ENCODE measurements at places on chromosomes 4 and X. TPM values are rescaled to one million over a fixed set of nuclear protein-coding genes. Genes with fewer than 3 reads are reported as not detected.

HPGD gene
- total RNA-seq: 1.5 TPM

DNA sequence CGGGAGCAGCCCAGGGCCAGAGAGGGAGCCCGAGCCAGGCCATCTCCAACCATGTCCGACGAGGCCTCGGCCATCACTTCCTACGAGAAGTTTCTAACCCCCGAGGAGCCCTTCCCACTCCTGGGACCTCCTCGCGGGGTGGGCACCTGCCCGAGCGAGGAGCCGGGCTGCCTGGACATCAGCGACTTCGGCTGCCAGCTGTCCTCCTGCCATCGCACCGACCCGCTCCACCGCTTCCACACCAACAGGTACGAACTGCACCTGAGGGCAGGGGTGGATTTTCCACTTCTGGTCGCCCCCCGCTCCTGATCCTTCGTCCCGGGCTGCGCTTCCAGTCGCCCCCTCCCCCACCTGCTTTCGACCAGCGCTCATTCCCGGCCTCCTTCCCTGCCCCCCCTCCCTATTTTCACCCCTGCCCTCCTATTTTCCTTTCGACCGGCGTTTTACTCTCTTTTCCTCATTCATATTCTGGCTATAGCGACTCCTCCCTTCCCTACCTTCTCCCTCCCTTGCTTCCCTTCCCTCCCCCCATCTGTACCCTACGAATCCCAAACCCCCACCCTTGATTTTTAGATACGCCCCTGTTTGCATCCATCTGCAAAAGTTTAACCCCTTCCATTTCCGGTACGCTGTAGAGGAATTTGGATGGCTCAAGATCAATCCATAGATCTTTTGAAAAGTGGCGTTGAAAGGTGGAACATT is 633 bp downstream of the FAM199X start:
- DNase-seq: no peak
- H3K27ac ChIP-seq: no peak overlapping the region
- H3K27me3 ChIP-seq: no peaks in the 10 kb centered on the region

DNA sequence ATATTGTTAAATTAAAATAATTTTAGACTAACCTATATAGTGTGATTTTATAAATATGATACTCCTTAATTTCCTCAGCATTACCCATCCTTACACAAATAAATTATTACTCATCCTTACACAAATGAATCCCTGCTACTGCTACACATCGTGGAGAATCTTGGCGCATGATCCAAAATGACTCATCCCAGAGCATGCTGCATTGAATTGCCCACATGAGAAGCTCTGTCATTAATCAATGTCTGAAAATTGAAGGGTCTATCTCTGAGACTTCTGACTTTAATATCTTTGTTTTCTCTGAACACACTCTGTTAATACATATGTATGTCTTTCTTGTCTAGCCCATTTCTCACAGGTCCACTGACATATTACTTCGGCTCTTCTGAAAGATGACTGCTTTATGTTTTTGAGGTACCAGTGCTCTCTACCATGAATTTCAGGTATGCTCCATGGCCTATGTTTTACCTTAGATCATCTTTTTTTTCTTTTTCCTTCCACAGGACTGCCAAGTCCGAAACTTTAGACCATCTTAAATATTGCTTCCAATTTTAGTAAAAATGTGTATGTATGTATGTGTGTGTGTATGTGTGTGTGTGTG is 15.7 kb upstream of the DUSP21 start:
- DNase-seq: no peak
- H3K4me1 ChIP-seq: no peaks in the 10 kb centered on the region
- H3K27me3 ChIP-seq: no peaks in the 10 kb centered on the region
- H3K36me3 ChIP-seq: no peaks in the 10 kb centered on the region

- no peak overlapping the region for H3K27ac ChIP-seq
- no peaks in the 10 kb centered on the region for H3K4me1 ChIP-seq
- peaks cover 5% of the 10 kb centered on the region for H3K27me3 ChIP-seq
- DNase-seq: no peak
- no peak overlapping the region for H3K4me3 ChIP-seq
Measured at GRCh38 chrX:66622209-66622608, 16.7 kb downstream of the EDA2R start.

DNA sequence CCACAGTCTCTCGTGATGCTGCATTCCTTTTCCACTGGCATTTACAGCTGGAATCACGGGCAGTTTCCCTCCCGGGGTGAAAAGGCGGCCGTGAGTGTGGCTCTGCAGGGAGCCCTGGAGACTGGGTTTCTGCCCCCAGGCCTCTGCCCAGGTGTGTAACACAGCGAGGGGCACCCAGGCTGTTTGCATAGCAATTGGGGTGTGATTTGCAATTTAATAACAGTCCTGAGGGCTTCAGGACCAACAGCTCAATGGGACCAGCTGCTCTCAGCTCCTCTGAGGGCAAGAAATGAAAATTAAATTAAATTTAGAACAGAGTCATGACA is 99.0 kb upstream of the SHOX start:
- DNase-seq: no peak
- no peak overlapping the region for H3K27ac ChIP-seq
- no peaks in the 10 kb centered on the region for H3K36me3 ChIP-seq
- H3K4me1 ChIP-seq: no peaks in the 10 kb centered on the region
- no peak overlapping the region for H3K4me3 ChIP-seq

- H3K36me3 ChIP-seq: peaks cover 24% of the 10 kb centered on the region
- no peaks in the 10 kb centered on the region for H3K27me3 ChIP-seq
- DNase-seq: no peak
- no peak overlapping the region for H3K27ac ChIP-seq
- H3K4me1 ChIP-seq: no peaks in the 10 kb centered on the region
Measured at GRCh38 chrX:47179221-47179927, 14.3 kb upstream of the UBA1 start.

GRCh38 chr4:151147000-151147399 is 47.6 kb downstream of the RPS3A start:
- H3K27ac ChIP-seq: no peak overlapping the region
- H3K36me3 ChIP-seq: no peaks in the 10 kb centered on the region
- no peaks in the 10 kb centered on the region for H3K27me3 ChIP-seq
- DNase-seq: no peak

GRCh38 chrX:131565909-131566308 is 22.0 kb downstream of the OR13H1 start:
- H3K36me3 ChIP-seq: no peaks in the 10 kb centered on the region
- no peaks in the 10 kb centered on the region for H3K4me1 ChIP-seq
- H3K27me3 ChIP-seq: peaks cover 2% of the 10 kb centered on the region
- no peak overlapping the region for H3K4me3 ChIP-seq
- DNase-seq: no peak

DNA sequence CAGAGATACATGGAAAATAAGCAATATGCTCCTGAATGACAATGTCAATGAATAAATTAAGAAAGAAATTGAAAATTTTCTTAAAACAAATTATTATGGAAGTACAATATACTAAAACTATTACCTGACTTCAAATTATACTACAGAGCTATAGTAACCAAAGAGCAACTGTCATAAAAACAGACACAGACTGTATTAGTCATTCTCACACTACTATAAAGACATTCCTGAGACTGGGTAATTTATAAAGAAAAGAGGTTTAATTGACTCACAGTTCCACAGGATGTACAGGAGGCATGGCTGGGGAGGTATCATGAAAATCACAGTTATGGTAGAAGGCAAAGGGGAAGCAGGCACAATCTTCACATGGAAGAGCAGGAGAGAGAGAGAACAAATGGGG is 60.0 kb upstream of the CYSLTR1 start:
- DNase-seq: no peak
- H3K4me1 ChIP-seq: peaks cover 2% of the 10 kb centered on the region
- no peak overlapping the region for H3K27ac ChIP-seq
- H3K4me3 ChIP-seq: no peak overlapping the region
- no peaks in the 10 kb centered on the region for H3K27me3 ChIP-seq
